DMS153 (cell line): ENCODE measurements at places on chromosomes 5 and 9.

DNA sequence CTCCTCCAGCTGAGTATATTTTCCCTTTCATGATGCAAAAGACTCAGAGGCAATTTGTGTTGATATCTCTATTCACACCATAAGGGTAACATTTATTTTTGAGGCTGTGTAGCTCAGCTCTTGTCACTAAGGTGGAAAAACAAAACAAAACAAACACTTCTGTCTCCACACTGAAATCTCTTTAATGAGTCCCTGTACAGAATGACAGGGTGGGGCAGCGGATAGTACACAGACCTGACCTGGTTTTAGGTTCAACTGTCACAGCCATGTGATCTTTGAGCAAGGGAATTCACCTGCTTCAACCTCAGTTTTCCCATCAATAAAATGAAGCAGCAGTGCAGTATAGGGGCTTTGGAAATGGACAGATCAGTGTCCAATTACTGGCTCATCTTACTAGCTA lies 29.3 kb downstream of the TLR4 start:
- DNase-seq = peak; percentile 73

GRCh38 chr9:113319054-113319453 lies 15.9 kb upstream of the RNF183 start:
- DNase-seq = no peak

DNA sequence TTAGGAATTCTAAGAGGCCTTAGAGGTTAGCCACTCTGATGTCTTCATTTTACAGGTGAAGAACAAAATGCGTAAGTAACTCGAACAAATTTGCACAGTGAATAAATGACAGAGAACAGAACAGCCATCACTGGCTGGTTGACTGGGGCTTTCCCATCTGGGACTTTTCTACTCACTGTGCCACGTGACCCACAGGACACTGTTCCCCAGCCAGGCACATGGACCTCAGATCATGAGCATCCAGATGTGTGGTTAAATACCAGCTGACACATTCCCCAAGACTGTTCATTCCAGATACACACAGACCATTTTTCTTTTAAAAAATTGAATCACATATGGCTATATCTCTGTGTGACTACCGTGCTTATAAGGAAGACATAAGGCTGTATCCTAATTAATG lies 25.8 kb upstream of the MED10 start:
- DNase-seq = no peak

- no peak for DNase-seq
Observed at GRCh38 chr5:115600766-115601165, 1.5 kb downstream of the TICAM2 start.

DNA sequence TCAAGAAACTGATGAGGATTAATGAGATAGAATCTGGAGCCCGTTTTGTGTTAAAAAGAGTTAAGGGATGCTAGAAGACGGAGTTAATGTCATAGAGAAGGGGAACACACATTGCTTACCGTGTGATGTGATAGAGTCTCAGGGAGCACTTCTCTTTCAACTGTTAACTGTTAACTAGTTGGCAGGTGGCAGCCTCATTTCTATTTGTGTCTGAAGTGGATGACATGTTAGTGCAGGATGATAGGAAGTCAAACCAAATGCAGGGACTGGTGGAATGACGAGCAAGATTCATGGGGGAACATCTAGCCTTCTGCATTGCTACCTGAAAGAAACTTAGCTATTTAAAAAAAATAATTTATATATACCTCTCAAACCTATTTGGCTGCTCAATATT lies 222.7 kb downstream of the MAST4 start:
- DNase-seq = no peak

- no peak for DNase-seq
Observed at GRCh38 chr9:114941376-114941775, 11.0 kb upstream of the TNFSF8 start.

DNA sequence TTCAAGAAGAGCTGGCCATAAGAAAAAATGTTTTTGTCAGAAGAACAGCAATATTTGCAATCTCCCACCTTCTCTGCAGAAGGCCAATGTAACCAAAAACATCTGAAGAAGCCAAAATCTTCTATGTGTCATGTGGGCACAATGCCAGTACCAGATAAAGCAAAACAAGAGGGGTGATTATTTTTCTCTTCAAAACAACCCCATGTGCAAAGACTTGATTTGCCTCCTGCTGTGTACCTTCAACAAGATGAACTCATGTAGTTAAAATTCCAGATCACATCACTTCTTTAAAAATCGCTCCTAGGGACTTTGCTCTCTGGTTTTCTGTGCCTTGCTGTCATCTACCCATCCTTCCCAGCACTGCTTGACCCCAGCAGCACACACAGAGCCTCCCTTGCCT lies 134.0 kb upstream of the MAP3K1 start:
- no peak for DNase-seq

GRCh38 chr9:113868501-113868900 lies 7.6 kb upstream of the ZNF618 start:
- no peak for DNase-seq

DNA sequence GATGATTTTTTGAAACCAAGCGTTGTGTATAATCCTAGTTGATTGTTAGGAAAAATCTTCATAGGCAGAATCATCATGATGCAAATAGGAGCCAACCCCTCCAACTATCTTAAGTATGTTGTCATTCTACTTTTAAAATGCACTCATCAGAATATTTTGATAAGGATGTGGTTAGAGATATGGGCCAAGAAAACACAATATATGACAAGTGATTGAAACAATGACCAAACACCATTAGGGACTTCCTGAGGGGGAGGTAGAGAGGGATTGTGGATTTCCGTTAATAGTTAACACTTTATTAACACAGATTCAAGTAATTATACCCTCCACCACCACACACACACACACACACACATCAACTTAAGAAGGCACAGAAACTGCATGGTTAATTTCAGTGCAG lies 143.3 kb downstream of the ARSB start:
- DNase-seq = no peak
